Kidney (tissue), 22 donors: ENCODE measurements at places on chromosomes 7 and 10. TPM values are rescaled to one million over a fixed set of nuclear protein-coding genes. Genes with fewer than 3 reads are reported as not detected.

DNA sequence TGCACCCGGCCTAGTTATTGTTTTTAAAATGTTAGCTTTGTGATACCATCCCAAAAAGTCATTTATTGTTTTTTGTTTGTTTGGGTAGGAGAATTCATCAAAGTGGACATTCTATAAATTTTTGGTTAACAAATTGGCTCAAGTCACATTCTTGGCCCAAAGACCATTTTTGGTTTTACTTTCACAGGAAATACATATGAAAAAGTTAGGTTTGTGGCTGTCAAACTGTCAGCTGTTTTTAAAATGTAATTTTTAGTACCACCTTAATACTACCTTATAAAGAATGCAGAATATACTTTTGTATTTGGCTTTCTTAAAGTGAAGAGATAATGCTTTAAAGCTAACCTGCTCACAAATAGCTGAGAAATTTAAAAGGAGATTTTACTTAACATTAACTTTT lies 25.1 kb downstream of the TMEM168 start:
- H3K4me1 ChIP-seq = no peaks in the 10 kb centered on the region
- H3K4me3 ChIP-seq = no peak overlapping the region

DNA sequence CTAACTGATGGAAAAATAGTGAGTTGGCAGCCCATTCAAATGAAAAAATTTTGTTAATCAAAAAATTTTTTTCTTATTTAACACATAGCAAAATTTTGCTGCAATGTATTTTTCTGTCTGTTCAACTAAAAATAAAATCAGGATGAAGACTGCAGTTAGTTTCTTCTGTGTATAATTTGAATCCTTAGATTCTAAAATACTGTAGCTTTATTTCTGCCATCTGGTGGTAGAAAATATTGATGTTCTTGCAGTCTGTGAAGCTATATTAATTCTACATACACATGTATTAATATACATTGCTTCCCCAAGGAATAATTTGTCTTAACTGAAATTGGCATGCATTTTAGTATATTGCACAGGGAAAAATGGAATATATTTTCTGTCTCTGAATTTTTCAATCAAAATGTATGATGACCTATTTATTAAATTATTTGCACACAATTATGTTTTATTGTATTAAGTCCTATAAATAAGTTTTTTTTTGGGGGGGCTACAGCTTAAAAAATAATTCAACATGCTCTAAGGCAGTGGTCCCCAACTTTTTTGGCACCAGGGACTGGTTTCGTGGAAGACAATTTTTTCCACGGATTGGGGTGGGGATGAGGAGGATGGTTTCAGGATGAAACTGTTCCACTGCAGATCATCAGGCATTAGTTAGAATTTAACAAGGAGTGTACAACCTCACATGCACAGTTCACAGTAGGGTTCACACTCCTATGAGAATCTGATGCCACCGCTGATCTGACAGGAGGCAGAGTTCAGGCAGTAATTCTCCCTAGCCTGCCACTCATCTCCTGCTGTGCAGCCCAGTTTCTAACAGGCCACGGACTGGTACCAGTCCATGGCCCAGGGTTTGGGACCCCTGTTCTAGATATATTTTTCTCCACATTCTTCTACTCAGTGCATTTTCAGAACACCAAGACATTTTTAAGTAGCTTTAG lies 119.4 kb downstream of the GNAT3 start:
- DNase-seq = no peak
- H3K36me3 ChIP-seq = no peaks in the 10 kb centered on the region
- no peaks in the 10 kb centered on the region for H3K27me3 ChIP-seq
- H3K4me3 ChIP-seq = no peak overlapping the region
- H3K27ac ChIP-seq = no peak overlapping the region

Gene GSDME
- 16.8 TPM for polyA plus RNA-seq

GRCh38 chr7:32163896-32164295 lies 93.7 kb upstream of the PDE1C start:
- no peaks in the 10 kb centered on the region for H3K27me3 ChIP-seq
- no peaks in the 10 kb centered on the region for H3K4me1 ChIP-seq
- no peak overlapping the region for H3K27ac ChIP-seq
- DNase-seq = no peak
- H3K36me3 ChIP-seq = no peaks in the 10 kb centered on the region

Gene ITIH5
- polyA plus RNA-seq = 23.3 TPM
